ENCODE measurements at places on chromosomes 12 and 14.

DNA sequence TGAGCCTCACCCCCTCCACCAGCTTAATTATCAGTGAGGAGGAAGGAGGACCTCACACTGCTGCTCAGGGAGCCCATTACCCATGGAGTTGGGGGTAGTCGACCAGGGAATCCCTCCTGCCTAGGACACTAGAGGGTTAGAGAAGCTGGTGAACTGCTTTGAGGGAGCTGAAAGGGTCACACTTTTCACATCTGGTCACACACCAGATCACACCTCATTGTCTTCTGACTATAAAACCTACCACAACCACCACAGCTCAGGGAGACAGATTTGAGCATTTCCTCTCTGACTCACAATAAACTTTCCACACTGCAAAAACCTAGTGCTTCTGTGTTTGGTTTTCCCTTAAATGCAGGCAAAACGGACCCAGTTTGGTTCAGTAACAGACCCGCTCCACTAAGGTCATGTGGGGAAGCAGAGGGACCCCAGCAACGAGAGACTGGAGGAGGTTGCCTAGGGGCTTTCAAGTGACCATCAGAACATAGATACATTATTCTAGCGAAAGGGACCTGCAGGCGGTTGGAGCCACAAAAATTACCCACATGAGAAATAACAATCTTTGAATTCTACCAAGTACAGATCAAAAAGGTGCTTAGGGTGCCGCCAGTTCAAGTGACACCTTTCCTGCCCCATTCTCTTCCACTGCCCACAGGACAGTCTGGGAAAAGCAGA lies 151.4 kb upstream of the AVPR1A start:
- DNase-seq, result no peak

GRCh38 chr14:90409209-90409730 lies 12.4 kb downstream of the CALM1 start:
- DNase-seq, result no peak

DNA sequence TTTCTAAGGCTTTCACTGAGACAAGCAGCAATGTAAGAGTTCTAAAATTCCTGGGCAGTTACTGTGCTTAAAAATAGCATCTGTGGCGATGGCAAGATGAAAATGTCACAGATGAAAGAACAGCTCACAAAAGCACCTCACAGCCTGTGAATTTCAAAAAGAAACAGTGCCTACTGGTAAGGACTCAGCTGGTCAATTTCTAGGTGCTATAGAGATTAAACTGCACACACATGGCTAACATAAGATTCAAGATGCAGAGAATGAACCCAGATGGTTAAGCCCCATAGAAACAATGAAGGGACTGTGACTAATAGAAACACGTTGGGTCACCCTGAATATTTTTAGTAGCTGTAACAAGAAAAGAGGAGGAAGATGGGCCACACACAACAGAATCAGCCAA lies 12.0 kb upstream of the IL26 start:
- no peak for DNase-seq

GRCh38 chr12:42261708-42262107 lies 23.7 kb upstream of the YAF2 start:
- DNase-seq, result no peak

GRCh38 chr14:103151270-103151945 lies 28.1 kb downstream of the TNFAIP2 start:
- DNase-seq, result no peak

DNA sequence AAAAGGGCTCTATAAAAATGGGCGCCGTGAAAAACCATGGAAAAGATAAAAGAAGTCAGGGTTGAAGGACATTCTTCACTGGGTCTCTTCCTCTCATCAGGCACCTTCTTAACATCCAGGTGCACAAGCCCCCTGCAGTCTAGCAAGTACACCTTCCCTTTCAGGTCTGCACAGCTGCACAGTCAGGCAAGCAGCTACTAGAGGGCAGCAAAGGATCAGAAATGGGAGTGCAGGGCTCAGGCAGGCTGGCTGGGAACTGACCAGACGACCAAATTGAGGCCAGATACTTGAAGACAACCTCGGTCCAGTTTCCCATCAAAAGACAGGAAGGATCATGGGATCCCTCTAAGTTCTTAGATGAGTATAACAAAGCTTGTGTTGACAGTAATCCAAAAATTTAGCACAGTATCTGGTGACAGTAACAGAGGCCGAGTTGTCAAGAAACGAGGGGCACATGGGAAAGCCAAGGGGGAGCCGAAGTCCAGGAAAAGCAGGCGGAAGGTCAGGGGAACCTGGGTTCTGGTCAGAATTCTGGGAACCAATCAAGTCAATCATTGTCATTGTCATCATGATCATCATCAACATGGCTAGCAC lies 10.1 kb upstream of the GRIP1 start:
- peak; percentile 31 for DNase-seq

DNA sequence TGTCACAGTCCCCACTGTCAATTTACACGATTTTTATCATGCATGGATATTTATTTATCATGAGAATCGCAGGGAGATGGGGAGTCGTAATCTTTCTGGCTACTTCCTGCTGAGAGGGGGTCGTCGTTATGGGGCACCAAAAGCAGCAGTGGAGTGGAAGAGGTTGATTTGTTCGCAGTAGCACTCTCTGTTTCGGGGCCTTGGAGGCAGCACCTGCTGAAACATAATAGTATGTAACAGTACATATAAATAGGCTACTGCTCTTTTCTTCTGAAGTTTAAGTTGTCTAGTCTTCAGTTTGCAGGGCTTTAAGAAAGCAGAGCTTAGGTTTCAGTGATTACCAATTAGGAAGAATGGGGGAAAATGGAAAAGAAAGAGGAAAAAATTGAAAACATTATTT lies 3.8 kb downstream of the SOAT2 start:
- DNase-seq, result no peak

DNA sequence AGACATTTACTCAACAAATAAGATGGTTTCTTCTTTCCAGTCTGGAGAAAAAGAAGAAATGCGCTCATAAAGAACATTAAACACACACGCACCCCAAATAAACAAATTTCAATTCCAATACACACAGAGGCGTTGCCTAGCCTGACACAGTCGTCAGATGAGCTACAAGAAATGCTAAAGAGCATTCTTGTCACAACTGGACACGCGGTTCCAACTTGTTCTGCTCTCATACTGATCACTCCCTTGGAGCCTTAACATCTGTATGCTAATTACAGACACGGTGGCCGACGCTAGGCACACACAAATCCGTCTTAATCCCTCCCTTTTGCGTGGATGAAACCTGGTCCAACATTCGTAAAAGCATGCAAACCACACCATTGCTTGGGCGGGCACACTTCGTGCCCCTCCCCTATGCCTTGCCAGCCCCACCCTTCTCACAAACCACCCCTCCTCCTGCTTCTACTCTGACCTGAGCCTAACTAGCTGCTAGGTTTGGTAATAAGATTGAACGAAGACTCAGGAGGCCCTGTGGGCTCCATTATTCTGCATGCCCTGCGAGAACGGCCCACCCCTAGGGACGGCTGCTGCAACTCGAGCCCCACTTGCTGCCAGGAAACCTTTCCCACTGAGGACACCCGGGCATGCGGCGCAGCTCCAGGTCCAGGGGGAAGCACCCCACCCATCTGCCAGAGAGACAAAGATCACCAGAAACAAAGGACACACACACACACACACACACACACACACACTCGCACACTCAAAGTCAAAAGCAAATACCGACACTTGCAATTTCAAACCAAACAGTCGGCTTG lies 1.2 kb downstream of the KCNK10 start:
- peak; percentile 58 for DNase-seq

GRCh38 chr12:50394469-50395029 lies 1.9 kb downstream of the FAM186A start:
- no peak for DNase-seq

- no peak for DNase-seq
Observed at GRCh38 chr14:73125746-73126145, 10.6 kb upstream of the PSEN1 start.

DNA sequence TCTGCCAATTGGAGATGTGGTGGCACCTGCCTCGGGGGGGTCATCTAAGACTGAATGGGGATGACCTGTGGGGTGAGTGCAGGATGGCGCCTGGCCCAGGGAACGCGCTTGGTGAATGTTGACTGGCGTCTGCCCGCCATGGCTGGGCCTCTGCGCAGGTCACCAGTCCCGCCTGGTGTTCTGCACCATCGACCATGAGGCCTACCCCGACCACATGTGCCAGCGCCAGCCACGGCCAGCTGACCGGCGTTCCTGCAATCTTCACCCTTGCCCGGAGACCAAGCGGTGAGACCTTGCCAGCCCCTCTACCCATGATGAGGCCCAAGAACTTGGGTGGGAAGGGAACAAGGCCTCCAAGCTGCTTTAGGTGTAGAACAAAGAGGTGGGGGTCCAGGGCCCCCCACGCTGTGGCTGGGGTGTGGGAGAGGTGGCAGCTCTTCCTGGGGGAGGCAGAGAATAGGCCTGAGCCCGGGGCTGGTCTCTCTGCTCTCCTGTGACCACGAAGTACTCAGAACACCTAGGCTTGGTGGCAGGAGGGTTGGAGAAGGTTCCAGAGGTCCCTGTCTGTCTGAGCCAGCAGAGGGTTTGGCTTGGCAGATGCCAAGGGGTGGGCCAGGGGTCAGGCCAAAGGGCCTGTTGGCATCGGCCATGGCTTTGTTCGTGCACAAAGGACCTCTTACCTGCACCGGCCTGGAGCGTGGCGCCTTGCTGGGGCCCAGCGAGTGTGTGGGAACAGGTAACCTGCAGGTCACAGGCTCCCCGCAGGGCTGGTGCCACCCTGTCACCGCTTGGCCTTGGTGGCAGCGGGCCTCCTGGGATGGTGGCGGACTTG lies 15.4 kb downstream of the PAPLN start:
- DNase-seq, result no peak

DNA sequence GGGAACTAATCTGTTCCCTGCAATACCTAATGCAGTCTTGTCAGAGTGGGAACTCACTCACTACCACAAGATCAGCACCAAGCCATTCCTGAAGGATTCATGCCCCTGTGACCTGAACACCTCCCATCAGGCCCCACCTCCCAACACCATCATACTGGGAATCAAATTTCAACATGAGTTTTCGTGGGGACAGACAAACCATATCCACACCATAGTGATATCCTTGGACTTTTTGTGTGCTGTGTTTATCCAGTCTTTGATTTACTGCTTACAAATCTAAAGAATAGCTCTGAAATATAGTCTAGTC lies 243.5 kb downstream of the FBXL14 start:
- DNase-seq, result no peak

DNA sequence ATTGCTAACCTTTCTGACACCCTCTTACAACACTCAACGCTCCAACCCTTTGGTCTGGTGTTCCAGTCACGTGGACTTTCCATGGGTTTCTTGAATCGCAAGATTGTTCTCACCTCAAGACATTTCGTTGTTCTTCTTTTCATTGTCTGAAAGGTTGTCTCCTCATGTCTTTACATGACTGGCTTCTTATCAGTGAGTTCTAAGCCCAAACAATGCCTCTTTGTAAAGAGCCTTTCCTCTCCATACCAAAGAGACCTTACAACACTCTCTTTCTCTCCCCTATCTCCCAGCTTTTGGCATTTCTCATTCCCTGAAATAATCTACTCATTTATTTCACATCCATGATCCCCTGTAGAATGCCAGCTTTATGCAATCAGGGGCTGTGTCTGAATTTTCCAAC lies 1144.8 kb downstream of the AACS start:
- no peak for DNase-seq

DNA sequence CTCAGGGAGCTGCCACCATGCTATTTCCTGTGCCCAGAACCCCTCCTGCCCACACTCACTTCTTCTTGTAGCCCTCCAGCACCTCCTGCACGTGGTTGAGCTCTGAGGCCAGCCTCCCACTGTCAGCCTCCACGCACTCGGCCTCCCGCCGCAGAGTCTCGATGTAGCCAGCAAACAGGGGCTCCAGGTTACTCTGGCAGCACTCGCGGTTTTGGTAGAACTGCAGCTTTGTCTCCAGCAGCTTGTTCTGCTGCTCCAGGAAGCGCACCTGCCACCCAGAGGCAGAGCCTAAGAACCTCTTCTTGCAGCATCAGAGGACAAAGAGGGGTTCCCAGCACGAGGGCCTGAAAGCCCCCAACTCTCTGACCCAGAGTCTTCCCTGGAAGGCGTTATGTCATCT lies 2.1 kb downstream of the KRT83 start:
- no peak for DNase-seq

- DNase-seq, result peak; percentile 8
Observed at GRCh38 chr12:122793685-122794106, 19.3 kb downstream of the CCDC62 start.

GRCh38 chr14:21414137-21414631 lies 30.4 kb upstream of the SUPT16H start:
- no peak for DNase-seq

GRCh38 chr14:53836551-53836950 lies 120.1 kb downstream of the BMP4 start:
- no peak for DNase-seq

DNA sequence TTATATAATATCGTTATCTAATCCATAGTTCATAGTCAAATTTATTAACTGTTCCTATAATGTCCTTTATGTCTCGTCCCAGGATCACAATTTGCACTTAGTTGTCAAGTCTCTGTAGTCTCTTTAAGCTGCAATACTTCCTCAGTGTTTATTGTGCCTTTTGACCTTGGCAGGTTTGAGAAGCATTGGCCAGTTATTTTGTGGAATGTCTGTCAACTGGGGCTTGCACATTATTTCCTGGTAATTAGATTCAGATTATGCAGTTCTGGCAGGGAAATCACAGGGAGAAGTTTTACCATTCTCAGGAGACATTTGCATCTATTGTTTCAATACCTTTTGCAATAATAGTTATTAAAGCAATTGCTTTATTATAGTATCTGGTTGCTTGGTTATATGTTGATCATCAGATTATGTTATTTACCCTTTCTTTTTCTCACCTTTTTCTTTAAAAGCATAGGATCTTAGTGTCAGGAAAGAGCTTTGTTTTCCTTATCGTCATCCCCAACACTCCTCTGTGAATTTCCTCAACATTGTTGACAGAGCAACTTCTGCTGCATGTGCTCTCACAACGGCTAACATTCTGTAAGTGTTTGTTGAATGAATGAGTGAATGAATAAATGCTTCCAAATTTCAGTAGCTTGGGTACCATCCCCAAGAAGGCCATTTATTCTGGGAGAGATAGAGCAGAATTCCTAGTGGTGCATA lies 3.7 kb upstream of the ART4 start:
- DNase-seq, result no peak

DNA sequence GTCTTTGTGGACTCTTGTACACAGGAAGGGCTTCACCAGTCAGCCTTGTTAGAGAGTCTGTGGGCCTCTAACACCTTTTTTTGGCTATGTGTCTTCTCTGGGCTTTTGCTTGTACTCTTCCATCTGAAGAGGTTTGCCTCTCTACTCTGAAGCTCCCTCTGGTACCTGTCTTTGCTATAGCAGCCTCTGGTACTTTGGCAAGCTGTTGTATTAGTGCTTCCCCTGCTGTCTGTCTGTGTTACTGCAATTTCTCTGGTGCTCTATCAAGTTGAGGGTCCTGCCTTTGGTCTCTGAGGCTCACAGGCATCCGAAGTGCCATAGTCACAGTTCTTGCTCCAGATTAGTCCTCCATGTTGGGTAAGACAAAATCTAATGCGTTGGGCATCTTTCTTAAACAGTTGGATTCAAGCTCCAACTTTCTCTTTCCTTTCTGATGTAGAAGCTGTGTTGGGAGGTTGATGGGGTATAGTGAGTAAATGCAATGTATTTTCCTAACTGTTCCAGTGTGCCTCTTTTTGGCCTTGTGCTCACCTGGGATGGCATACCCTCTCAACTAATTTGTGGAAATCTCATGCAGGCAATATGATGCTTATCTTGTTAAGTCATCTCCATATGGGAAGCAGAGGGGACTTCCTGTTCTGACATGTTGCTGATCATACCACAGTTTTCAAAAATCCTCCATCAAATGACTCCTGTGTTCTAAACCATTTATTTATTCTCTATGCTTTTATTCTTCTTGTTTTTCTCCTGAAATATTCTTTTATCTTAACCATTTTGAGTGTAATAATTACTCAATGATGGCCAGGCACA lies 88.8 kb downstream of the ATF7IP start:
- peak; percentile 19 for DNase-seq

Data from NCI-H510A (cell line).